Stimulated activated CD8-positive, alpha-beta memory T cell treated with anti-CD3 and anti-CD28 coated beads, Interleukin-12 subunit alpha, Interleukin-12 subunit beta, amount 100 ng/mL, for 1 hour (primary cell): ENCODE measurements at places on chromosomes 4 and X.
A peak's percentile ranks its signal among the peaks of the same experiment; 100 is the strongest.

DNA sequence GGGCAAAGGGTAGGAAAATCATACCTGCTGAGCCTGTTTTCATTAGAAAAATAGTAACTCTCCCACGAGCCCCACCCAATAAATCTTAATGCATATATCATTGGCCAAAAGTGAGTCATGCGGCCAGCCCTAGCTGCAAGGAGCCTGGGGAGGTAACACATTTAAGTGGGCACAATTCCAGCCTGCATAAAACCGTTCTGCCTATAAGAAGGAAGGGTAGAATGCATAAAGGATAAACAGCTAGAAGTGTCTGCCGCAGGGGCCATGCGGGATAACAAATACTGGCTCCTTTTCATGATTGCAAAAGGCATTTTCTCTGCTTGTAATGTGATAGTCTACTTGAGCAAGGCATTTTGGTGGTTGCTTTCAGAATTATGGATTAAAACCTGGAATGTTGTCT lies 37.1 kb downstream of the EFHC2 start:
- DNase-seq, result no peak

DNA sequence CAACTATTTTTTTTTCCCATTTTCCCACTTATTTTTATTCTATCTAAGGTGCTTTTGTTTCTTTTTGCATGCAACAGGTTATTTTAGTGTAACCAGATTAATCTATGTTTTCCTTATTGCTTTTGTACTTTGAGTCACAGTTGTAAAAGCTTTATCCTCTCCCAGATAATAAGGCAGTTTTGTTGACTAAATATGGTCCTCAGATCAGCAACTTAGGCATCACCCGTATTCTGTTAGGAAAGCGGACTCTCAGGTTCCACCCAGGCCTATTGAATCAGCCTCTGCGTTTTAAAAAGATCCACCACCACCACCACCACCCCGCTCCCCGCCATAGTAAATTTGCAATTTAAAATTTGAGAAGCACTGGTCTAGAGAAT lies 58.6 kb upstream of the USP9X start:
- no peak for DNase-seq

DNA sequence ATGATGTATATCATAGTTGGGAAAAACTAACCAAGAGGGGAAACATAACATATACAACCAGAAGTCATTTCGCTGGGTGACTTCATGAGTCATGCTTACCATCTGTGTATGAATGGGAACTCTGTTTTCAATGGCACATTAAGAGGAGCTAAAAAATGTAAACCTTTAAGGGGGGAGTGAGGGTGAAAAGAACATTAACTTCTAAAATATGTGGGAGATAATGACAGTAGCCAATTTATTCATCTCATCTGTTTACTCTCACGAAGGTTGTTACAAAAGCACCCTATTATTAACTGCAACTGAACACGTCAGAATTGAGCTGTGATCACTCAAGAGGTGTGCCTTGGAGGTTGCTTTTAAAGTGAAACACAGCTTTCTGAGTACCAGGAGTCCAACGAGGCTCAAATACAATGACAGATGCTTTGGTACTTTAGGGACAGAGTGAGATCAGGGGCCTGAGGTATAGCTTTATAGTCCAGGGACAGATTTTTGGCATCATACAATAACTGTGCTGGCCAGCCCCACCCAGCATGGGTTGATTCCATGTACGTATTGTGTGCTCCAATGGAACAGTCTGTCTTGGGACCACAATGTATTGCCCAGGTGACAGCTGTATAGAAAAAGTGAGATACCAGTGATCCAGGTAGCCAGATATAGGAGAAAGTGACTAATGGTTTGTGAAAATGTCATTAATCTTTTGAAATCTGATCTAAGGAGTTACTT lies 107.3 kb downstream of the AMMECR1 start:
- no peak for DNase-seq

GRCh38 chrX:20382518-20383297 lies 116.0 kb upstream of the RPS6KA3 start:
- DNase-seq, result no peak

DNA sequence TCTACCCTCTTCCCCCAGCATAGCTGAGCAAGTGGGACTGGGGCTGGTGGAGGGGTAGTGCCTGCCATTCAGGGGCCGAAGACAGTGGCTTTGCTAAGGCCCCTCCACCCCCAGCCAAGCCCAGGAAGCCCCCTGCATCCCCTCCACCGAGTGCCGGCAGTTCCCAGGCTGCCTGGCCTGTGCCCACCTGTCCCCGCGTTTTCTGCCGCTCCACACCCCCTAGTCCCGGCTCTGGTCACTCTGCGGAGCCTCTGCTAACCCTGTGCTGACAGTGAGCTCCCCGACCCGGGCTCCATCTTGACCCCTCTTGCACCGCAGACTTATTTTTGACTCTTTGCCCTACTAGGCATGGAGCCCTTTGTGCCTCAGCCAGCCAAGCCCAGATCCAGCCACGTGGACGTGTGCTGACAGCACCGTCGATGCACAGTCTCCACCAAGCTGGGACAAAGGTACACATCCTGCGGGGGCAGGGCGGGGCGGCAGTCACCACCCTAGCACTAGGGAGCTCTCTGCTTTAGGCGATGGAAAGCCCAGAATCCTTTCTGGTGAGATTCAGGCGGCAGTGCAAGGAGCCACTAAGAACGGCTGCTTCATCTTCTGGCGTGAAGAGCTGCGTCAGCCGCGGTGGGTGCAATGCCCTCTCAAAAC lies 96.6 kb downstream of the PHKA2 start:
- DNase-seq, result no peak

DNA sequence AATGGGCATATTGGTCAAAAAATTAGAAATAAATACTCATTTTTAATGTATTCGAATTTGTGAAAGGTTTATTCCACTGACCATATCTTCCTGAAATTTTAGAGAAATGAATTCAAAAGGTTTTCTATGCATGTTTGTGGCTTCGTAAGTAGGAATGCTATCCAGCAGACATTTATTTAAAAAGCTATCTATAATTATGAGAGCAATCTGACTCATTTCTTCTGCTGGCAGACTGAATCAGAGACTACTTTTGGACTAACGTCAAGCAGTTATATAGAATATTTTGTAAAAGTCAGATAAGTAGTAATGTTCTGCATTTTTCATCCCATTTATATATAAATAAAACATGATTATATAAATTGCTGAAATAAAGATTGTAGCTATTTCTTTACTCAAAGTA lies 125.0 kb downstream of the SPCS3 start:
- DNase-seq, result no peak

DNA sequence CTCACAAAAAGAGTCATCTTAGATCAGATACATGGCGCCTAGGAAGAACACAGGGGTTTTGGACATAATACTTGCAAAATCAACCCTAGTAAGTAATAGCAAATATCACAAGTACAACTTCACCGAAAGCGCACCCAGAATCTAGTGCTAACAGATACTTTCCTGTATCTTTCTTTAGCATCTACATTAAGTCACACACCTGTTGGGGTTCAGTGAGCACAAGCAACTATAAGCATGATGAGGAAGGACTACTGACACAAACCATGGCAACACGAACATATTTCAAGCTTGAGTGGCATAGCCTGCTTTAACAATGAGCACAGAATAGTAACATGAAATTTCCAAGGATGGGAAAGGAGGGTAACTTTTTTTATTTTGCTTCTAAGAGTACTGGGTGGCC lies 116.1 kb downstream of the GPC3 start:
- no peak for DNase-seq

DNA sequence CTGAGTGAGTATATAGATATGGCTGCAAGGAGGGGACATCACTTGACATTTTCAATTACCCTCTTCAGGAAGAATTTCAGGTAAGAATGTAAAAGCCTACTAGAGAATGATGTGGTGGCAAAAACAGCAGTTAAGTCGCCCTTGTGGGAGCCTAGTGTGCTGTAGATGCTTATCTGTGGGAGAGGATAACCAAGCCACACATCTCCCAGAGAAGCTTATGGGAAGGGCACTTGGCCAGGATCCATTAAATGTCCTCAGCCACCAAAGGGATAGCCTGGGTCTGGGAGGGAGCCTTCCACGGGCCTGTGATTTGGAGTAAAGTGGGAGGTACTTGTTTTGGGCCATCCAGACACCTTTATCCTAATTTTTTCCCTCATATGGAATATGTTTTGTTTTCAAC lies 41.3 kb upstream of the BCLAF3 start:
- DNase-seq, result no peak

- no peak for DNase-seq
Observed at GRCh38 chr4:10949039-10949733, 264.6 kb upstream of the CLNK start.

DNA sequence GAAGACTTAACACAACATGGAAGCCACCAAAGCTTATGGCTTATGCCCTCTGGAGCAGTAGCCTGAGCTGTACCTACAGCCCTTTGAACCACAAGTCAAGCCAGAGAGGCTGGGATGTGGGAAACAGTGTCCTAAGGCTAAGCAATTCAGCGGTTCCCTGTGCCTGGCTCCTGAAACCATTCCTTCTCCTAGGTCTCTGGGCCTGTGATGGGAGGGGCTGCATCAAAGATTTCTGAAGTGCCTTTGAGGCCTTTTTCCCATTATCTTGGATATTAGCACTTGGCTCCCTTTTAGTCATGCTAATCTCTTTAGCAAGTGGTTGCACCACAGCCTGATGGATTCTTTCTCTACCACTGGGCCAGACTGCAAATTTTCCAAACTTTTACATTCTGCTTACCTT lies 140.5 kb upstream of the NUDT10 start:
- no peak for DNase-seq

GRCh38 chr4:38861791-38862190 lies 5.2 kb upstream of the TLR6 start:
- DNase-seq, result no peak

DNA sequence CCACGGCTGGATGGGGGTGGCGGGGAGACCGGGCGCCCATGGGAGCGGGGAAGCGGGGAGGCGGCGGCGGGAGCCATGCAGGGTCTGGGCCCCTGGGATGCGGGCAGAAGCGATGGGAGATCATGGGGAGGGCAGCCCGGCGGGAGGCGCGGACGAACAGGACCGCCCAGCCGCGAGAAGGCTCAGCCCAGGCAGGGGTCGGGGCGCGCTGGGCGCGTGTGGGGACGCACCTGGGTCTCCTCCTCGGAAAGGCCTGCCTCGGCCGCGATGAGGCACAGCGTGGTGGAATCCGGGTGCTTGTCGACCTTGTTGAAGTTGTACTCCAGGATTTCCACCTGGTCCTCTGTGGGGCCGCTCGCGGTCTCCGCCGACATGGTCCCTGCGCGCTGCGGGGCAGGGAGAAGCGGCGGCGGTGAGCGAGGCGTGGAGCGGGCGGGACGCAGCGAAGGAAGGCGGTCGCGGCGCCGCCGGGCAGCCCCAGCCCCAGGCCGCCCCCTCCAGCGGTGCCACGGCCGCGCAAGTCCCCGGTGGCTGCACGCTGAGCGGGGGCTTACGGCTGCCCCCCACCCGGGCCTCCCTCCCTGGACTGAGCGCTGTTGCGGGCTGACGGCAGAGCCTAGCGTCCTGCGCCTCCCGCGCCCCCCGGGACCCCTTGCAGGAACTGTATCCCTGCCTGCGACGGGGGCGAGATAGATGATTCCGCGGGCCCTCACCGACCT lies 25.3 kb downstream of the HOPX start:
- DNase-seq, result no peak

DNA sequence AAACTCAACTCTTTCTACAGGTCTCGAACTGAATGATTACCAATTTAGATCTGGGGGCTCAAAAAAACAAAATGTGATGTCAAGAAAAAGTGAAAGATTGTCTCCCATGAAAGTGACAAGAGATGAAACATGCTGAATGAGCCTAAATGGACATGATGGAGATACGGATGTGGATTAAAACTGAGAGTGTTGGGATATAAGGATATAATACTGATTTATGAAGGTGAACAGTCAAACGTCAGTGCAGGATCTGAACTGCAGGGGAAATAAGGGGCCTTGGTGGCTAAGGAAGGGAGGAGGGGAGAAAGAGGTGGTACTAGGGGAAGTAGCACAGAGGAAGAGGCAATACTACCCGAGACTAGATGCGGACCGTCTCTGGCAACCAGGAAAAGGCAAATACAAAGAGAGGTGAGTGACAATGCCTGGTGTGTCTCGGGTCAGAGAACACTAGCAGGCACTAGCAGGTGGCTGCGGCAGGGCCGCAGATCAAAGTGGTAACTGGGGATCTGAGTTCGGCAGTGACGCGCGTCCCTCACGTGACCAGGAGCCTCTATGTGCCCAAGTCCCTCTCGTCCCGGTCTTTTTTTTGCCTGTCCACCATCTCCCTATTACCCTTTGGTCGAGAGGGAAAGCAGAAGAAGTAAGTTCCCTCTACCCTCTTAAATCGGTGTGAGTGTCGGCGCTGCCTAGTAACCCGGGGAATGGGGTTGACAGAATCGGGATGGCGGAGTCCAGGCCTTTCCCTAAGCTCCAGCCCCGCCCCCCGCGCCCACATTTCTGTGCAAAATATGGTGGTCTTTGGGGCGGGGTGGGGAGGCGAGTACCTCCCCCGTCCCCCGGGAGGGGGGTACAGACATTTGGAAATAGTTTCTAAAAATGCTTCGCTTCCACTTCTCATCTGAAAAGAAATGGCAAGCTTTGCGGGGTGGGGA lies at the start of gene TCEAL1:
TCEAL1 (plus strand) TSS at position 590 of the 932 bp plus-strand sequence. CDS start 942 bp downstream, outside the sequence.
- no peak for DNase-seq

DNA sequence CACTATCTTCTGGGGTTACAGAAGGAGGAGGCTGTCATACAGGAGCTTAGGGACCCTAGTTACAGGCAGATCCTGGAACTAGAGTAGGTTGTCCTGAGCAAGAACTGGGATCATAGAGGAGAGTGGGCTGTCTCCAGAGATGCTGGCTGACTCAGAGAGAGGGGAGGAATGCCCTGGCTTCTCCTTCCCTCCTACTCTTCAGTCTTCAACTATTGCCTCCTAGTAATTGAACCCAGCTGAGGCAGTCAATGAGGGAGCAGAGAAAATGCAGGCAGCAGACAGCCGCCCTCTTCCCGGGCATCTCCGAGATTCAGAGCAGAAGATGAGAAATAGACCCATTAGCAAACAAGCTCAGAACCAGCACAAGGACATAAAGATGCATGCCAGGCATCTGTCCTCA lies 118.3 kb upstream of the PDE5A start:
- DNase-seq, result no peak

- DNase-seq, result peak; percentile 69
Observed at GRCh38 chr4:52861879-52862616, at the start of gene RASL11B. RASL11B (plus strand) TSS chr4:52862317; CDS start chr4:52862508, 191 bp downstream.

GRCh38 chr4:168633064-168633463 lies 136.2 kb downstream of the PALLD start:
- no peak for DNase-seq

GRCh38 chr4:125010796-125011503 lies 298.4 kb upstream of the ANKRD50 start:
- no peak for DNase-seq

- DNase-seq, result no peak
Observed at GRCh38 chrX:80817002-80817401, 7.3 kb upstream of the BRWD3 start.

GRCh38 chrX:50470103-50471031 lies at the start of gene DGKK:
DGKK (minus strand) TSS chrX:50470825; CDS start chrX:50470678, 147 bp downstream.
- no peak for DNase-seq

DNA sequence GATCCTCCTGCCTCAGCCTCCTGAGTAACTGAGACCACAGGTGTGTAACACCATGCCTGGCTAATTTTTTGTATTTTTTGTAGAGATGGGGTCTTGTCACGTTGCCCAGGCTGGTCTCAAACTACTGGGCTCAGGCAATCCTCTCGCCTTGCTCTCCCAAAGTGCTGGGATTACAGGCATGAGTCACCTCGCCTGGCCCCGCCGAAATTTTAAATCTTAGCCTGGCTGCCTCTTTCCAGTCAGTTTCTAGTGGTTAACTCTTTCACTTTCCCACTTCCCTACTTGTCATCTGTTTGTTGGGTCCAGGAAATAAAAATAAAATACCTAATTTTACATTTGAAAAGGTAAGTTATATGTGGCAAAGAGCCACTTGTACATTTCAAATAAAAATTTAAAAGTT lies 62.4 kb downstream of the TMEM165 start:
- DNase-seq, result no peak
